ENCODE measurements at places on chromosomes 7 and 10. TPM values are rescaled to one million over a fixed set of nuclear protein-coding genes. Genes with fewer than 3 reads are reported as not detected.

MRC1 gene
- 41.2 TPM for total RNA-seq

DTX2 gene
- 7.8 TPM for total RNA-seq

RBM28 gene
- total RNA-seq, result 21.3 TPM

GRCh38 chr7:13984831-13985685 lies 4.4 kb downstream of the ETV1 start:
- no peak for DNase-seq

DNA sequence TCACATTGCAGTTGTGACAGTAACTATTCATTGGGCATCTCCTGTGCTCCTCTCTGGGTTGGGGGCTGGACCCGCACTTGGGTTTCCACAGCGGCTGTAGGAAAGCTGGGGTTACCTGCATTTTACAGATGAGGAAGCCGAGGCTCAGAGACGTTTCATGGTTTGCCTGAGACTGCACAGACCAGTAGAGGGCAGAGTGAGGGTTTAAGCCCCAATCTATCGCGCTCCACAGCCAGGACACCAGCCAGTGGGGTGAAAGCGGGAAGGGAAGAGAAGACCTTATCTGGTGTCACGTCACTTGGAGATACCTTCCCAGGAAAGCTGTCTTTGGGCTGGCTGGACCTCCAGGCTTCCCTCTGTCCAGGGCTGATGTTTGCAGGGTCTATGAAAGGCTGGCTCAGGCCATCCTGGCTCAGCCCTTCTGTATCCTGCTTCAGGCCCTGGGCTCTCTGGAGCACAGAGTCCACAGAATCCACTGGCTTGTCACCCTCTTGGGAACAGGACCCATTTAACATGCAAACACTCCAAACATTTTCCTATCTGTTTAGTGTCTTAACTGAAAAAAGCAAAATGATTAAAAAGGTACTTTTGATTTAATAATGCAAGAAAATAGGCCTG lies 167.7 kb downstream of the EMX2 start:
- no peak for DNase-seq

DNA sequence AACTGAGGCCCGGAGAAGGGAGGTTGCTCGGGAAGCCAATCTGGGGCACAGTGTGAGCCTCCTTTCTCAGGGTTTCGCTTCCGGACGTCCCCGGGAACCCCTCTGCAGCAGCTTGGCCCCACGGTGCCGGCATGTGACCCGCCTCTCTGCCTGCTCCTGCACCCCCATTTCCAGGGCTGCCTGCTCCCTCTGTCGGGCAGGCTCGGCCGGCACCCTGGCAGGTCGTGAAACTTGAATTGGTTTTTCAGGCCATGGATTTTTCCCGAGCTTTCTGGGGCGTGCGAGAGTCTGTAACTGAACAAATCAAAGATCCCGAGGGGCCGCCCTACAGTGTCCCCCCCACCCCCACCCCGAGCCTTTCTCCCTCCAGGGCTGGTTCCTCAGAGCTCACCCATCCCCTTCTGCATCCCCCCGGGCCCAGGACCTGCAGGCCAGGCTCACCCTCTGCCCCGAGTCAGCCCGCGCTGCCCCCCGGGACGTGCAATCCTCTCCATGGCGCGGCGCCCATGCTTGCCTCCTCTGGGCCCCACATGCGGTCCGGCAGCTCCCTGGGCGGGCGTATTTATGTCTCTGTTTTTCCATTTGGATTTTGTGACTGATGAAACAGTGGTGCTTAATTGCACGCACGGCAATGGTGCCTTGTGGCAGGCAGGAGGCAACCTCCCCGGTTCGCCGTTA lies 58.1 kb downstream of the UNCX start:
- no peak for DNase-seq

- DNase-seq, result no peak
Observed at GRCh38 chr7:50610521-50611277, 45.5 kb upstream of the DDC start.

GRCh38 chr7:144818511-144818910 lies 17.3 kb downstream of the TPK1 start:
- no peak for DNase-seq
